A549 treated with ZK216348 at 1 μM for 4 hours (cell line): ENCODE measurements at places on chromosomes 7 and 10. TPM values are rescaled to one million over a fixed set of nuclear protein-coding genes. Genes with fewer than 3 reads are reported as not detected.

TDRD1 gene
- not detected in 5 replicates for total RNA-seq

TMEM270 gene
- total RNA-seq: 0.23 to 0.40 TPM in 2 of 5 replicates, not detected in the others

ATP6V0A4 gene
- total RNA-seq: 0.09 to 0.34 TPM (median 0.28 TPM) in 5 replicates

ADGRA1 gene
- total RNA-seq: 0.12 to 0.19 TPM (median 0.15 TPM) in 5 replicates

PON1 gene
- total RNA-seq: 0.37 to 1.5 TPM (median 0.92 TPM) in 5 replicates

FAM25A gene
- not detected in 5 replicates for total RNA-seq

FUOM gene
- total RNA-seq: 9.9 to 16.2 TPM (median 11.9 TPM) in 5 replicates

GIMAP7 gene
- not detected in 5 replicates for total RNA-seq

FBXO24 gene
- 0.07 to 0.40 TPM (median 0.15 TPM) in 3 of 5 replicates, not detected in the others for total RNA-seq

OPN1SW gene
- not detected in 5 replicates for total RNA-seq

ZNF425 gene
- 1.3 to 1.9 TPM (median 1.5 TPM) in 5 replicates for total RNA-seq

GRM3 gene
- not detected in 5 replicates for total RNA-seq

ZNF239 gene
- 2.0 to 2.8 TPM (median 2.4 TPM) in 5 replicates for total RNA-seq

FXYD4 gene
- not detected in 5 replicates for total RNA-seq

HOXA10 gene
- total RNA-seq: 7.3 to 8.9 TPM (median 7.7 TPM) in 5 replicates

C10orf105 gene
- total RNA-seq: not detected in 5 replicates

PARP12 gene
- 21.3 to 26.3 TPM (median 21.7 TPM) in 5 replicates for total RNA-seq

DRGX gene
- total RNA-seq: not detected in 5 replicates

TEX36 gene
- not detected in 5 replicates for total RNA-seq

PLAU gene
- 101 to 107 TPM (median 105 TPM) in 5 replicates for total RNA-seq

BRI3 gene
- total RNA-seq: 120 to 188 TPM (median 162 TPM) in 5 replicates

HOGA1 gene
- total RNA-seq: 0.78 to 1.7 TPM (median 1.2 TPM) in 5 replicates

EPO gene
- not detected in 5 replicates for total RNA-seq

ANKRD61 gene
- 0.22 to 0.92 TPM (median 0.70 TPM) in 5 replicates for total RNA-seq

DENND2A gene
- 0.41 to 0.80 TPM (median 0.63 TPM) in 5 replicates for total RNA-seq

ACBD5 gene
- total RNA-seq: 21.0 to 30.4 TPM (median 26.4 TPM) in 5 replicates

CRTAC1 gene
- total RNA-seq: 1.0 to 1.4 TPM (median 1.2 TPM) in 5 replicates

KLHDC10 gene
- total RNA-seq: 10.0 to 15.3 TPM (median 13.9 TPM) in 5 replicates

RAMP3 gene
- total RNA-seq: not detected in 5 replicates

SP4 gene
- 0.92 to 2.5 TPM (median 1.2 TPM) in 5 replicates for total RNA-seq

POU6F2 gene
- not detected in 5 replicates for total RNA-seq

NODAL gene
- not detected in 5 replicates for total RNA-seq

CUBN gene
- 0.01 to 0.23 TPM (median 0.02 TPM) in 5 replicates for total RNA-seq

GNAT3 gene
- total RNA-seq: not detected in 5 replicates

BICC1 gene
- total RNA-seq: 14.9 to 23.2 TPM (median 20.5 TPM) in 5 replicates

GRID2IP gene
- not detected in 5 replicates for total RNA-seq

GJD4 gene
- total RNA-seq: not detected in 5 replicates

RELN gene
- 0.01 TPM in 1 of 5 replicates, not detected in the others for total RNA-seq

VSTM4 gene
- 0.21 to 0.59 TPM (median 0.39 TPM) in 5 replicates for total RNA-seq

GNGT1 gene
- not detected in 5 replicates for total RNA-seq

MRC1 gene
- total RNA-seq: not detected in 5 replicates

INPP5F gene
- total RNA-seq: 7.0 to 11.2 TPM (median 9.6 TPM) in 5 replicates

ADCYAP1R1 gene
- 0.04 to 0.14 TPM (median 0.04 TPM) in 3 of 5 replicates, not detected in the others for total RNA-seq

FAM20C gene
- 29.5 to 48.7 TPM (median 45.5 TPM) in 5 replicates for total RNA-seq

NANOS1 gene
- total RNA-seq: 2.1 to 3.1 TPM (median 2.8 TPM) in 5 replicates

SLC26A5 gene
- total RNA-seq: not detected in 5 replicates

NSUN5 gene
- 43.3 to 66.7 TPM (median 59.9 TPM) in 5 replicates for total RNA-seq

ICA1 gene
- total RNA-seq: 1.0 to 3.1 TPM (median 2.1 TPM) in 5 replicates

NOS3 gene
- 0.07 to 1.0 TPM (median 0.46 TPM) in 5 replicates for total RNA-seq

ENTPD1 gene
- total RNA-seq: 0.05 to 0.17 TPM in 2 of 5 replicates, not detected in the others

OR6V1 gene
- not detected in 5 replicates for total RNA-seq

ADARB2 gene
- total RNA-seq: not detected in 5 replicates

ETV1 gene
- total RNA-seq: 2.2 to 3.2 TPM (median 2.4 TPM) in 5 replicates

METTL27 gene
- total RNA-seq: 4.8 to 10.2 TPM (median 8.1 TPM) in 5 replicates

EBF3 gene
- 0.11 to 0.20 TPM (median 0.14 TPM) in 5 replicates for total RNA-seq
